ENCODE measurements at places on chromosomes 2 and 18.

GRCh38 chr2:33437815-33438214, 38.6 kb upstream of the RASGRP3 start:
- no peak for DNase-seq

DNA sequence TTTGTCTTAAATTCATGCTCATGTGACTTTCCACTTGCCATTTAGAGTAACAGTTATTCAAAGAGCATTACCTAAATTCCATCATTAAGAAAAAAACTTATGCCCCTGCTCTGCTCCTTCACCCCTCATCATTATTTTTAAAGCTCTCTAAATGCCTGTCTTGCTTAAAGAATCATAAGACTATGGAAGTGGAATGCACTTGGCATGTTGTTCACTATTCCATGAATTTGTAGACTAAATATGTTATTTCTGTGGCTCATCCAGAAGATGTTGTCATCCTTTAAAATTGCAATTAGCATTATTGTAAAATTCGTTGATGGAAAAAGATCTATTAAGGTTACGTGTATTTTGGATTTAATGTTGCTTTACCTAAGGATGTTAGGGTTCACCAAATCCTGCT, 61.8 kb downstream of the FMNL2 start:
- no peak for DNase-seq

GRCh38 chr18:35633761-35634160, 52.2 kb downstream of the GALNT1 start:
- no peak for DNase-seq

DNA sequence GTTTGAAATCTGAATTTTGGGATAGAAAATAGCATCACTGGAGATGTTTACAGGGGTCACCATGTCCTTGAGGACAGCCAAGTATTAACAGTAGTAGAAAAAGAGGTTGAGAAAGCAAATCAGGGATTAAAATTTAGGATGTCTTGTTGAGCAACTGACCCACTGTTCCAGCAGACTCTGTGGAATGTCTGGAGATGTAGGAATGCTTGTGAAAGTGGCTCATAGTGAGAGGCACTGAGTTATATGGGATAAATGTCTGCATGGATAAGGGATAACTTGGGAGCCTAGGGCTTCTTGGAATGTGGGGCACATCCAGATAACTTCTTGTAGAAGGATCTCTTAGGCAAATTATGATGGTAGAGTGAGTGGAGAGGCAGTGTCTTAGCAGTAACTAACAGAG, 495.0 kb downstream of the TMX3 start:
- DNase-seq = no peak

DNA sequence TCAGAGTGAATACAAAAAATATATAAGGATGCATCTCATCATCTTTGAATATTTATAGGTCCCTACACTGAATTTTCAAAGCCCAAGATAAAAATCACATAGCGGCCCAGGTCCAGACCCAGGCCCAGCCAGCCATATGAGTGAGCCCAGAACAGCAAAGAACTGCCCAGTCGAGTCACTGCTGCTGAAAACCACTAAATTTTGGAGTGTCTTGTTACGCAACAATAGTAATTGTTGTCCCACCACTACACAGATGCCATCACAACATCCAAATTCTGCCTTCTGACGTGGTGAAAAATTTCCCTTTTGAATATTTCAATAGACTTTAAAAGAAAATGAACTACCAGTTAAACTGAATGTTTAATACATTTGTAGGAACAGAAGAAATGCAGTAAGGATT, 5.7 kb downstream of the C18orf32 start:
- DNase-seq = no peak

GRCh38 chr2:66695226-66695735, 260.4 kb downstream of the MEIS1 start:
- DNase-seq = no peak

- DNase-seq = no peak
These were observed 146.7 kb upstream of the SMIM21 start for GRCh38 chr18:75574187-75574586.

DNA sequence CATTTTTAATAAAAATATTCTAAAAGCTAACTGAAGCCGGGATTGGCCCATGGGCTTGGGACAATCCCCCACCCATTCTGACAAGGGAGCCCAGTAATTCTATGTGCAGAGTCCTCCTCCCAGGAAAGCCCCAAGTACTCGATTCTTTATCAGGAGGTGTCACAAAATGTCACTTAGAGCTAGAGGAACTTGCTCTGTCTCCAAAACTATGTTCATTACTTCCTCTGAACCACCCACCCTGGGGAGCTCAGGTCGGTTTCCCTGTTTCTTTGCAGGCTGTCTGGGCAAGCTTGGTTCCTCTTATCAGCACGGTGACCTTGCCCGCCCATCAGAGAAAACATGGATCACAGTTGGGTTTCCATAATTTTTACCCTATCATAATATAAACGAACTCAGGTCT, 430.6 kb upstream of the ID2 start:
- DNase-seq = no peak

DNA sequence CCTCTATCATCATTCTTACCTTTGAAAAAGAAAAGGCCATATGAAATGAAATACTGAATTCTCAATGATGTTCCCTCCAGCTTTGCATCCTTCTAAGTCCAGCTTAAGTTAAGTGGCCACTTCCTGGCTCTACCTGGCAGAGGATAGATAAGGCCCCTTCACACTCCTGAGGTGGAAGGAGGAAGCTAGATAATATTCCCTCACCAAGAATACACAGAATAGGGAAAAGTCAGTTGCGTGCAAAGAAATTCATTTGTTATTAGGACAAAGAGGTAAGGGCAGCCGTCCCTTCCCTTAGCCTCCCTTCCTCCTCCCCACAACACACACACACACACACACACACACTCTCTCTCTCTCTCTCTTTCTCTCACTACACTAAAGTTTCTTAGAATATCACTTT, 37.5 kb downstream of the OLA1 start:
- DNase-seq = no peak

DNA sequence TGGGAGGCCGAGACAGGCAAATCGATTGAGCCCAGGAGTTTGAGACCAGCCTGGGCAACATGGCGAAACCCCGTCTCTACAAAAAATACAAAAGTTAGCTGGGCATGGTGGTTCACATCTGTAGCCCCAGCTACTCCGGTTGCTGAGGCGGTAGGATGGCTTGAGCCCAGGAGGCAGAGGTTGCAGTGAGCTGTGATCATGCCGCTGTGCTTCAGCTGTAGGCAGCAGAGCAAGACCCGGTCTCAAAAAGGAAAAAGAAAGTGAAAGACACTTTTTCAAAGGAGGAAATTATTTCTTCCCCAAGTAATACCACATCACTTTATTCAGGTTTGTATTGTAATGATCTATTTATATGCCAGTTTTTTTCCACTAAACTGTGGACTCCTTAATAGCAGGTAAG, 35.7 kb upstream of the TAF4B start:
- DNase-seq = peak; percentile 32

DNA sequence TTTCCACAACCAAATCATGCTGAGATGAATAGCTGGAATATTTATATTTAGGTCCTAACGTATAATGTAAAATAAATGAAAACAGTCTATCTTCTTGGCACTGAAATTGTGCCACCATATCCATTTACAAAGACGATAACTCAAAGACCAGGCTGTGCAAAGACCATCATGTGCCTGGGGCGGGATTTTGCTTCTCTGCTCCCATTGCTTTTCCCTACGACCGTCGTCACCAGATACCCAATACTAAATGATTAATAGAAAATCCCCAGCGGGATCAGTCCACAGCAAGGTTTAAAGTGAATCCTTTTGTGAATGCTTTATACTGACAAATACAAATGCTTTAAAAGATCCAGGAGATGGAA, 194.3 kb upstream of the ARL4C start:
- DNase-seq = no peak

DNA sequence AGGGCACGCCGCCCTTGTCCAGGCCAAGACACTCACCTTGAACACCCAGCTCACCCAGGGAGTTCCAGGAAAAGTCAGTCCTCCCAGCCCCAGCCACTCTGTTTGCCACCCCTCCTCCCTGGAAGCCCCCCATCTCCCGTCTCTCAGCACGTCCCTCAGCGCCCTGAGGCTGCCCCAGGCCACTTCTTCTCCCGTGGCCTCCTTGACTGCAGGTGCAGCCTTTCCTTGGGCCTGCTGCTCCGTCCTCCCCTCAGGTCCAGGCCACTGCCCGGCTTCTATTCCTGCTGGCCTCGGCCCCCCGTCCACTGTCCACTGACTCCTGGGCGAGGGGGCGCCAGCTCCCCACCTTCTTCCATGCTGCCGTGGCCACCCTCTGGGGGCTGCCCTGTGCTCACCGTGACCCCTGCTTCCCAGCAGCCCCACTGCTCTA, 239.1 kb downstream of the HDAC4 start:
- no peak for DNase-seq

DNA sequence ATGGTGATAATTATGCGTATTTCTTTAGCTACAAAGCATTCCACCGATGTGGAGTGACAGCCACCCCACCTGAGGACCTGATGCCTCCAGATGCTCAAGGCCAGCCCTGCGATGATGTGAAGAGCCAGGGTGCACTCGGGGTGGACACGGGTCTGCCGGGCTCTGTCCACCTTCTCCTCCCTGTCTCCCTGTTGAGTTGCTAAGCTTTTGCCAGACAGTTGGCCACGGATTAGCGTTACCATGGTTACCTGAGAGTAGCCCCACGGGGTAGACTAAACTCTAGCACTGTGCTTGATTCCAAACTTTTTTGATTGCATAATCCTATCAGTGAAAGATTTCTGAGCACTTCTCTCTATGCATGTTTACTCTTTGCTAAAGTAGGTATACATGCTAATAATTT, 86.2 kb downstream of the SMIM21 start:
- DNase-seq = no peak

GRCh38 chr2:190996338-190996946, 17.5 kb downstream of the STAT1 start:
- no peak for DNase-seq

DNA sequence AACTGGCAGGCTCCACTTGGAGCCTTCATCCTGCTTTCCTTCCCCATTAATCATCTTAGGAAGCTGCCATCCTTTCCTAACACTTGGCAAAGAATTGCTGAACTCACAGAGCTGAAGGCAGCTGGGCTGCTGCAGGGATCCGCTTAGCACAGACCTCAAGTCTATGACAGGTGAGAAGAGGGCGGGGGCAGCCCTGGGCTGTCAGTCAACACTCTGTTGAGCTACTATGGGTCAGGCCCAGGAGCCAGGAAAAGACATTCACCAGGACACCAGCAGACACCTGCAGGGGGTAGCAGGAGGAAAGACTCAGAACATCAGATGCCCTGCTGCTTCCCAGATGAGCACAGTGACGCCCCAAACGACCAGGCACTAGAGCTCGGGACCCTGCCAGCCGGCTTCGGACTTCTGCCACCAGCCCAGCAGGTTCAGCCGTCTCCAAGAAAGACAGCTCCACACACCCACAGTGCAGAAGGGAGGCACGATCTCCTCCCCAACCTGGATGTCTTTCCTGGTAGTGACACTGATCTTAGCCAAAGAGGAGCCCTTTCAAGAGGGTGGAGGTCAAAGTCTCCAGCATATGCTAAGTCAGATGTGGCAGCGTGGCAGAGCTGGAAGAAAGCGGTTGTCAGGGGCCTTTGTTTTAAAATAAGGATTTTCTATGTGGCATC, 55.2 kb downstream of the SNORC start:
- no peak for DNase-seq

DNA sequence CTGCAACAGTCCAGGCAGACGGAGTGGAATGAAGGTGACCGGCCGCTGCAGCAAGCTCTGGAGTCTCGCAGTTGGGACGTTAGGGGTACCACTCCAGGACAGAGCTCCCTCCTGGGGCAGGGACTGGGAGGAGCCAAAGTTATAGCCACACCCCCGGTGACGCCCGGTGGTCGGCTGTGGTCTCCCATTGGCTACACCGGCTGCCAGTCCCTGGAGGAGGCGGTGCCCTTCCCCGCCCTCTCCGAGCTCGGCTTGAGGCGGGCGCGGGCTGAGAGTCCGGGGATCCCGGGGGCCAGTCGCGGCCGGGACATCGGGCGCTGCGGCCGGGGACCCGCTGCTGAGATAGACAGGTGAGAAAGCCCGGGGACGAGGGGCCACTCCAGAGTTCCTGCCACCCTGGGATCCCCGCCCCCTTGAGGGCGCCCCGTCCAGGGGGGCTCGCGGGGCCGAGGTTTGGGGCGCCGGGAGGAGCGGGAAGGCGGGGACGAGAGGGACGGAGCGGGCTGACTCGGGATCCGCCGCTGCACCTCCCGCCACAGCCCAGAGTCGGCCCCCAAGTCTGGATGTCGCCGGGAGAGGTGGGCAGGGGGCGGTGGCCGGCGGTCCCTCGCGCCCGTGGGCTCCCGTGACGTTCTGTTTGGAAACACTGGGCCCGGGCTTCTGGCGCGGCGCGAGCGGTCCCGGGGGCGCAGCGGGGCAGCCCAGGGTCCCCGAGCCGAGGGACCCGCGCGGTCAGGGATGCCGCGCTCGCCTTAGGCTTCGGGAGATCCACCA, at the start of gene PLEKHH2:
Gene PLEKHH2 (plus strand): TSS at position 231 of the 774 bp plus-strand sequence. CDS start 7,414 bp downstream, outside the sequence.
- peak; percentile 93 for DNase-seq

- DNase-seq = no peak
These were observed 205.3 kb upstream of the CDH20 start for GRCh38 chr18:61127714-61128467.

GRCh38 chr2:99376254-99376864, 39.2 kb downstream of the EIF5B start:
- DNase-seq = no peak

- no peak for DNase-seq
These were observed 150.8 kb downstream of the CCDC85A start for GRCh38 chr2:56334622-56335021.

GRCh38 chr2:103808814-103809213, 1045.1 kb upstream of the POU3F3 start:
- no peak for DNase-seq

DNA sequence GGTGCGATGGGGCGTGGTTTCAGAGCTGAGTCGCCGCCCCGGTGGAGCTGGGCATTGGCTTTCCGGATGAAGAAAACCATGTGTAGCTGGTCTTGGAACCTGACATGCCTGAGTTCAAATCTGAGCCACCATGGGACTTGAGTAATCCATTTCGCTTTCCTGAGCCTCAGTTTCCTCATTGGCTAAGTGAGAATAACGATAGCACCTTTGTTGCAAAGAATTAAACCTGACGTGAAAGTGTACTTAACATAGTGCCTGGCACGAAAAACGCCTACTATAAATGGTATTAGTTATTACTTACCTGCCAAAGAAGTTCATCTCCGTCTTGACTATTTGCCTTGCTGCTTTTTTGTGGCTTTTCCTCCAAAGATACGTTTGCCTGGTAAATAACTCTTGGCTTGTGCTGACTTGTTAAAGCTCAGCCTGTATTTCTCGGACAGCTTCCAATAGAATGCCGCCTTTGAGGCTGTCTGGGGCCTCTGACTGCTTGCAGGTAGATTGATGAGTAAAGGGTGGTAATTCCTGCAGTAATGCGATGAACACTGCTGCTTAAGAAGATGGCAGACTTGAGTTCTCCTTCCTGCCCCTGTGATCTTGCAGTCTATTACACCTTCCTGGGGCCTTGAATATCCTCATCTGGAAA, 1.3 kb downstream of the CDCA7 start:
- DNase-seq = peak; percentile 56

GRCh38 chr2:68577183-68577582, 66.2 kb upstream of the PROKR1 start:
- no peak for DNase-seq

- no peak for DNase-seq
These were observed 69.0 kb upstream of the C2orf15 start for GRCh38 chr2:99072551-99072950.
